ENCODE measurements at places on chromosomes 7 and 10.

GRCh38 chr7:46682836-46683624, 762.0 kb upstream of the IGFBP3 start:
- DNase-seq = no peak

DNA sequence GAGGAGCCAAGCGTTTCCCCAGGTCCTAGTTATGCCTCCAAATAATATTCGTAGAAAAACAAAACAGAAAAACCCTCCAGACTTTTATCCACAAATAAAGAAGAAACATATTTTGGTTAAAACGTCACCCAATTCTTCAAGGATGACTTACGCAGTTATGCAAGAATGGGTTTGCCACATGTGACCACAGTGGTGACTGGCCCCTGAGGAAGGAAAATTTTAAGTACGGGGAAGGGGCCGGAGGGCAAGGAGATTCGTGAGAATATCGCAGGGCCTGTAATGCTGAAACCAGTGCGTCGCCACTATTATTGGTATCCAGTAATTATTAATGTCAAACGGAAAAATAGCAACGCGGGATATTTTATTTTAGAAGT, 537 bp upstream of the MRPS24 start:
- peak; percentile 89 for DNase-seq

DNA sequence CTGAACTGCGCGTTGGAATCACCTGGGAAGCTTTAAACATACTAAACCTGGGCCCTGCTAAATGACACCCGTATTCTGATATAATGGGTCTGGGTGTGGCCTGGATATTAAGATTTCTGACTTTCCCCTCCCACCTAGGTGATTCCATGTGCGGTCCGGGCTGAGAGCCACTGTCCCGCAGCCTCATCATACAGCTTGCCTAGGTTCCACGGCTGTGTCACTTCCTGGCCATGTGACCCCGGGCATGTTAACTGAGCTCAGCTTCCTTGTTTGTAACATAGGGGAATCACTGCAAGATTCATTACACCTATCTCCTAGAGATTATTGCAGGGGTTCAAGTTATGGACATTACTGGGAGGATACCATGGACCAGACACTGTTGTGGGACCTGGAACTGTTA, 472.7 kb upstream of the GALNT17 start:
- no peak for DNase-seq

DNA sequence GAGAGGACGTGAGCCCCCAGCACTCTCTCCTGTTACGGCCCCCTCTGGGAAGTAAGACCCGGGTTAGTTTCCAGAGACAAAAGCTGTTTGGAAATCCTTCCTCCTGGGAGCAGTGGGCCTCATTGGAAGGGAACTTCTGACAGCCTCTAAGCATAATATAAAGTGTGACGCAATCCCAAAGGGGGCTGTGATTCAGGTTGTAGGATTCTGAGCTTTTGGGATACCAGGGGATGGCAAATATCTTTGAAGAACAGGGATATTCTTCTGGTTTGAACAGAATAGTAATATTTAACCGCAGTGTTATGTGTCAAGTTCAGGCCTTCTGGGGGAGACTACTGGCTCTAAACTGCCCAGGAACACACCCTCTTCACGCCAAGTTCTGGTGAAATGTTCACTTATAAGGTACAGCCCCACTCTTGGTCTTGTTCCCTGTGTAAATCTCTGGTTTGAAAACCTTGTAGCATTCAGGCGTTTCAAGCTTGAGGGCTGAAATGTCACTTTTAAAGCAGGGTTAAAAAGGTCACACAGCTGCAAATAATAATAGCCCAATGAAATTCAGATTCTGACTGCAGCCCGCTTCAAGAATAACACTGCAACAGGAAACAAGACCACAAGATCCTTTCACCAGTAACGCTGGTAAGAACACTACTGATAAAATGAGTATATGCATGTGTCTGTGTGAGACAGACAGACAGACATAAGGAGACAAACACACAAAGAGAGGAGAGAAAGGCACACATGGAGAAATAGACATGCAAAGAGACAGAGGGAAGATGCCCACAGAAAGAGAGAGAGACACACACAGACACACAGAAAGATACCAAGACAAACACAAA, 69.0 kb downstream of the CREB5 start:
- DNase-seq = no peak

DNA sequence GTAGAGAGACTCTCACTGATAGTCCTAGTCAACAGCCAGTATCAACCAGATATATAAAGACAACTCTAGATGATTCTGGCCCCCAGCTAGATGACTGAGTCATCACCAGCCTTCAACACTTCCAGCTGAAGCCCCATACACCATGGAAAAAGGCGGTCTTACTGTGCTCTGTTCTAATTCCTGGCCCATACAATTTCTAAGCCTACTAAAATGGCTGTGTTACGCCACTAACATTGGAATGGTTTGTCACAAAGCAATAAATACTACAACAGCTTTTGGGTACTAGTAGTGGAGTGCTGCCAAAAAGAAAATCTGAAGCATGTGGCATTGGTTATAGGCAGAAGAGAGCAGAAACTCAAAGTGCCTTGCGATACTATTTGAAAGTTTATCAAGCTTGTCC, 13.0 kb upstream of the TES start:
- DNase-seq = no peak

DNA sequence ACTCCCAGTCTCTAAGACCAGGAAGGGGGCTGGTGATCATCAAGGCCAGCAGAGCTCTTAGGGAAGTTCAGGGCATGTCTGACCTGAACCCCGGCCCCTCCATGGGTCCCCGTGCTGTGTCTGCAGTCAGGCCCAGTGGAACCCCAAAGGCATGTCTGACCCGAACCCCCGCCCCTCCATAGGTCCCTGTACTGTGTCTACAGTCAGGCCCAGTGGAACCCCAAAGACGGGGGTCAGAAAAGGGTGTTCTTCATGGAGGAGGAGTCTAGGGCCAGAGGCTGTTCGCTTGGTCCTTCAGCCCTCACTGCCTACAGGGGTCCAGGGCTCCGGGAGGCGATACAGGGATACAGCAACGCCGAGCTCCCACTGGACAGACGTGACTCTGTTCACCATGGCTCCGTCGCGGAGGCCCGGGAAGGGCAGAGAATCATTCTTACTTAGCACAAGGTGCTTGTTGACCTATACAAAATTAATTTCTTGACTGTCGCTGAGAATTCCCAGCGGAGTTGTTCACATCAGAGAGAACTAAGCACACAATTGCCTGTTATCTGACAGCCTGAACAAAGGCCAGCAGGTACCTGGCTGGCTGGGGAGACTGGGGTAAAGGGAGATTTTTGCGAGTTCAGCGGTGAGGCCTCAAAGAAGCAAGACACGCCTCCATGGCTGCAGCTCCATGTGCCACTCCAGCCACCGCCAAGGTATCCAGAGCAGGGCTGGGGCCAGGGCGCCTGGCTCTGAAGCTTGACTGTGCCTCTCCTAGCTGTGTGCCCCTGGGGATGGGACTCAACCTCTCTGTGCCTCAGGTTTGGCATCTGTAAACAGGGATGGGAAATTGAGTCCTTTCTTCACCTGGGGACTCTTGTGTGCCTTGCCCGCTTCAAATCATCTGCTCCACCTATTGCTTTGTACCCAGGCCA, 26.8 kb downstream of the EN2 start:
- no peak for DNase-seq

GRCh38 chr10:44009891-44010632, 361.4 kb upstream of the ZNF32 start:
- no peak for DNase-seq

DNA sequence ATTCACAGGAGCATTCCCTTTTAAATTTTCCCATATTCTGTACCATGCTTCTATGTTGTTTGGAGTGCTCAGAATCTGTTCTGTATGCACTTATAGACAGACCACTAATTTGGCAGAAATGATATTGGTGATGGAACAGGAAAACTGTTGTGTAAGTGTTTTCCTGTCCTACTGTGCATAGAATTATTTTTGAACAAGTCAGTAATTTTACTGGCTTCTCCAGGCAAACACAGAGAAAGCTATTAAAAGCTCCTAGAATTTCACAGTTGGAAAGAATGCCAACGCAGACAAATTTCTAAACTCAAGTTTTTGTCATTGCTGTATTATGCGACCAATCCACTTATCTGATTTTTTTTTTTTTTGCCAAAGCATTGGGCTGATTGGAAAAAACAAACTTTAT, 55.7 kb downstream of the ANKMY2 start:
- DNase-seq = no peak

GRCh38 chr7:50856806-50857205, 74.1 kb upstream of the GRB10 start:
- DNase-seq = no peak

DNA sequence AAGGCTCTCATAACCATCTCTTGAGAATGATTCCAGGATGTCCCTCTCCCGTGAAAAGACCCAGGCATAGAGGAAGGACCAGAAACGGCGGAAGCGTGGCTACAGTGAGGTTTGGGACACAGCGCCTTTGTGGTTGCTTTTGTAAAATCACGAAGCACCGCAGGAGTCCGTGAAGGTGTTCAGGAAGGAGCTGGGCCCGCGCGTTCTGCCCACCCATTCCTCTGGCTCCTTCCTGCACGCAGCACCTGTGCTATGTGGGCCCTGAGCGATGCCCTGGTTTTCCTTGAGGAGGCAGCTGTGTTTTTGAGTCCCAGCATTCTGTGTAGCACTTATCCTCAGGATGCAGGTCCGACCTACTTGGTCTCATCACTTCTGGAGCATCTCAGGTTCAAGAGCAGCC, 112.8 kb downstream of the TRRAP start:
- no peak for DNase-seq

DNA sequence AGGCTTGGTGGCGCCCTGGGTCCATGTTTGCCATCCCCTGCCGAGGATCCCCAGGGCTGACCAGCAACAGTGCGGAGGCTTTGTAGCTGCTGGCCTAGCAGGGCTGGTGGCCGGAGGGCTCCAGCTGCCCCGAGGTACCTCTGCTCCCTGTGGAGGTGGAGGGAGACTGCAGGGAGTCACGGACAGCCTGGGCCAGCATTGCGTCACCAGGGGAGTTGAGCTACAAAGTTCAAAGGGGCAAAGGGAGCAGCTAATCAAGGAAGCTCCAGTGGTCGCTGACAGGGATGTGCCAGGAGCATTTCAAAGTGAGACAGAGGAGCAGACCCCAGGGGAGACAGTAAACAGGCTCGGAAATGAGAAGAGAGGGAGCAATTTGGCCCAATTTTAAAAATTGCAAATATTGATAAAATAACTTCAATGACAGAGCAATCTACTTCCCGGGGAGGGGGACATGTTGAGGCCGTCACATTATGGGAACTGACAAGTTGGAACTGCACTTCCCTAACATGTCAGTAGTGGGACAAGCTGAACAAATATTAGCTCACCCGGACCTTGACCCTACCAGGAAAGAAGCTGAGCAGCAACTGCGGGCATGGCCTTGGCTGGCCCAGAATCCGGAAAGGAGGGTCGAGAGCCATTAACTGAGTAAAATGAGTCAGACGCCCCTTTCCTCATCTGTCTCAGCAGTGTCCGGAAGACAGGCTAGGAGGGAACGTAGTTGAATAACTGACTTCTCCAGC, 39.4 kb downstream of the BTBD16 start:
- no peak for DNase-seq

DNA sequence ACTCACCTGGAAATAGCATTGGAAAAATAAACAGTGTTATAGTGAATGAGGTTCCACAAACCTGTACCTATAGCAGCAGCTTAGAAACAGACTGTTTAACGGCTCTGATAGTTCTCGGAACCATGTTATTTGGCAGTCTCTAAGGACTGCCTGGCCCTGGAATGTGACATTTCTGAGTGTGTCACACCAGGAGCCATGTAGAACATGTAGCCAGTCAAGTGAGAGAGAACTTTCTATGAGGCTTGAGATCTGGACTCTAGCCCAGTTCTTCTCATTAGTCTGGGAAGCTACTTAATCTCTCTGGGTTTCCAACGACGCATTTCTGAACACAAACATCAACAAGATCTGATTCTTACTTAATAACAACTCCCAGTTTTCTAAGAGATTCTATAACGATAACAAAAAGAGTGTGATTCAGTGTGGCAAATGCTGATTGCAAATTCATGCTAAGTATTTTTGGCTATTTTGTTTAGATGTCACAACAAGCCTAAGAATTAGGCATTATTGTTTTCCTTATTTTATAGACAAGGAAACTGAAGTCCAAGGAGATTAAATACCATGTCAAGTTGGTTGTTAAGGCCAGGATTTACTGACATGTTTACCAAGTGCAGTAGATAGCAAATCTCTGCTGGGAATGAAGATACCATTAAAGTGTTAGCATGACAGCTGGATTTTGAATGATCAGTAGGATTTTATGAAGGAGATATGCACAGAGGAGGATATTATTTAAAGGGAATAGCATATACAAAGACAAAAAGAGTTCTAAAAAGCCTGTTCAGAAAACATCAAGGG, 47.2 kb downstream of the APBB1IP start:
- no peak for DNase-seq

- DNase-seq = no peak
Measured at GRCh38 chr10:90326498-90327267, 531.2 kb downstream of the HTR7 start.

GRCh38 chr7:87100326-87100725, 40.9 kb upstream of the ELAPOR2 start:
- DNase-seq = no peak

- DNase-seq = no peak
Measured at GRCh38 chr10:77837248-77837924, 89.2 kb downstream of the DLG5 start.

DNA sequence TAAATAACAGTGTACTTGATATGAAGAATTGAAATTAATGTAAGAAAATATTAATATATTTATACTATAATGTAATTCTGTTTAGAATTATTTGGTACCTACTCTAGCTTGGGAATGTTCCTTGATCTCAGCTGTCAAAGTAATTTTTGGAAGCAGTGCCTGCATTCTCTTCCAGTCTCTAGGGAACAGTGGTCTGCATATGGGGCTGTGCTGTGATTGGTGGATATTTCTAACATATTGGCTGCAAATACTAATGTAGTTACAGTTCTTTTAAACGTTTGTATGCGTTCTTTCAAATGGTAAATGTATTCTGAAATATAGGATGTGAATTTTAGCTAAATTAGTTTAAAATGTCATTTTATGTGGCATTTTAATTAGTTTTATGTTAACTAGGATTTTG, 87.2 kb downstream of the PHF14 start:
- no peak for DNase-seq

- no peak for DNase-seq
Measured at GRCh38 chr7:90472805-90473540, 3.5 kb downstream of the PTTG1IP2 start.

DNA sequence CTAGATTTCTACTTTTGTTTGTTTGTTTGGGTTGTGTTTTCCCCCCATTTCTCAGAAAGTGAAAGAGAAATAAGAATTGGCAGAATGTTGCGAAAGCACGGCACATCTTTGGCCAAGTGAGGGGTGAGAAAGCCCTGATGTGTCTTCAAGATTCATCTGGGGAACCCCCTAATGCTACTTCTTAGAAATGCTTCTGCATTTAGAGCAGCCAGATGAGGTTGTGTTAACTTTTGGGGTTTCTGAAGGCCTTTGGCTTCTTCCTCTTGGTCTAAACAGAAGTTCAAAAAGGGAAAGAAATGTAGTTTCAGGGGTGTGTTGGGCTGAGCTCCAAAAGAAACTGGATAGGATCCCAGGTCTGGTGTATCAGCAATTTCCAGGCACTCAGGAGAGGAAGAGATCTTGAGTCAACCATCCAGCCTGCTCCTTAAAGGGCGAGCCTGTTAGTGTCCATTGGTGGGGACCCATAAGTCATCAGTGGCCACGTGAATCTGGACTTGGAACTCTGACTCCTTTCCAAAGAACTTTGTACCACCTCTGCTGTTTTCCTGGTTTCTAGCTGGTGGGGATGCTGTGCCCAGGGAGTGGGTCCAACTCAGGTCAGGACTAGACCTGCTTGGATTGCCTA, 6.5 kb downstream of the DUSP5 start:
- DNase-seq = peak; percentile 96

GRCh38 chr7:32516551-32517100, 21.3 kb downstream of the AVL9 start:
- DNase-seq = no peak

Measured in inflammatory macrophage treated with lipopolysaccharide for 1 hour (primary cell).